ENCODE measurements at places on chromosomes 1 and 21.
A peak's percentile ranks its signal among the peaks of the same experiment; 100 is the strongest.

DNA sequence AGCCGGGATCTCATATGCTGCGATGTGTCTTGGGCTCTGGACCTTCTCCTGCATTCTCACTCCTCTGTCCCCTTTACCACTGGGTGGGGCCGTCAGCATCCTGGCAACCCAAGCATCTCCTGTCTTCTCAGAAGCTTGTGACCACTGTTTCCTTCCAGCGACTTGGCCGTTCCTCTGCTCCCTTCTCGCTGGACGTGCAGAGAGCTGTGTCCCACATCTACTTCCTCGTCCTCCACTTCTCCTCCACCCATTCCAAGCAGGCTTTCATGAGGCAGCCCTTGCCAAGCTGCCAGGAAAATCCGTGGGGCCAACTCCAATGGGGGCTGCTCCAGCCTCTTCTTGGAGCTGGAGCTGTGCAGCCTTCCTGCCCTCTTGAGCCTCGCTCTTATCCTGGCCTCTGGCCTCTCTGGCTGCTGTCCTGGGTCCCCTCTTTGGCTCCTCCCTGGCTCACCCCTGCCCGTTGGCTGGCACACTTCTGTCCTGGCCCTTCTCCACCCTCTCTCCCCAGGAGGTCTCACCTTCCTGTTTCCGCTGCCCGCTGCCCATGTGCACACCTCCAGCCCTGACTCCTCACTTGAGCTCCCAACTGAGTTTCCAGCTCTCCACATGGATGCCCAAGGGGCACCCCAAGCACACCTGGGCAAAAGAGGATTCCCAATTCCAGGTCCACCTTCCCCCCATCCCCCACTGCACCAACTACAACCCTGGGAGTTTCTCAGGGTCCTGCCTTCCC, 8.7 kb downstream of the FAM131C start:
- no peak for DNase-seq

DNA sequence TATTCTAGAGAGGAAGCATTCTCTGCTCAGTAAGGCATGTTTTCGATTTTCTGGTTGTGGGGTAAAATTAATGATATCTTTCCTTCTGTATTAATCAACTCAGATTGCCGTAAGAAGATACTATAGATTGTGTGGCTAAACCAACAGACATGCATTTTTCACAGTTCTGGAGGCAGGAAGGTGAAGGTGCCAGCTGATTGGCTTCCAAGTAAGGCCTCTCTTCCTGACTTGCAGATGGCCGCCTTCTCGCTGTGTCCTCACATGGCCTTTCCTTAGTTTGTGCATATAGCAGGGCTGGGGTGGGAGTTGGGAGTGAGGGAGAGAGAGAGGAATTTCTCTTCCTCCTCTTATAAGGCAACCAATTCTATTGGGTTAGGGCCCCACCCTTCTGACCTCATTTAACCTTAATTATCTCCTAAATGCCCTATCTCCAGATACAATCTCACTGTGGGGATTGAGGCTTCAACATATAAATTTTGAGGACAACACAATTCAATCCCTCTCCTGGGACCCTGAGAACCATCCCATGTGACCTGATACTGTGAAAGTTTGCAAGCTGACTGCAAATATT, 52.3 kb upstream of the MRPS6 start:
- no peak for DNase-seq

DNA sequence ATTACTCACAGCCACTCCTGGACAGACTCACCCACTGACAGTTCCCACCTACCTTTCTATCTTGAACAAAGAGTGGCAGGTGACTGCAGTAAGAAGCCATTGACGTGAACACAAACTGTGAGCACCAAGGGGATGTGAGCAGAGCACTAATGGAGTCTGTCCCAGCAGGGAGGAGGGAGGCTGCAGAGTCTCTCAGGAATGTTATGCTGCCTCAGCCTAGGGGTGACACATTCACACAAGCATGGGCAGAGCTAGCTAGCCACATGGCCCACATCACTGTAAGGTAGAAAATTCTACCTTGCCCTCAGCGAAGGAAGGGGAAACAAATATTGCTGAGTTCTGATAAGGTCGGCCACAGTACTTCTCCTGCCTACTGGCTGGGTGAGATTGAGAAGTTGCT, 56.8 kb upstream of the PTGFRN start:
- DNase-seq: peak; percentile 68

GRCh38 chr21:37005548-37006485, 685 bp upstream of the RIPPLY3 start:
- no peak for DNase-seq

DNA sequence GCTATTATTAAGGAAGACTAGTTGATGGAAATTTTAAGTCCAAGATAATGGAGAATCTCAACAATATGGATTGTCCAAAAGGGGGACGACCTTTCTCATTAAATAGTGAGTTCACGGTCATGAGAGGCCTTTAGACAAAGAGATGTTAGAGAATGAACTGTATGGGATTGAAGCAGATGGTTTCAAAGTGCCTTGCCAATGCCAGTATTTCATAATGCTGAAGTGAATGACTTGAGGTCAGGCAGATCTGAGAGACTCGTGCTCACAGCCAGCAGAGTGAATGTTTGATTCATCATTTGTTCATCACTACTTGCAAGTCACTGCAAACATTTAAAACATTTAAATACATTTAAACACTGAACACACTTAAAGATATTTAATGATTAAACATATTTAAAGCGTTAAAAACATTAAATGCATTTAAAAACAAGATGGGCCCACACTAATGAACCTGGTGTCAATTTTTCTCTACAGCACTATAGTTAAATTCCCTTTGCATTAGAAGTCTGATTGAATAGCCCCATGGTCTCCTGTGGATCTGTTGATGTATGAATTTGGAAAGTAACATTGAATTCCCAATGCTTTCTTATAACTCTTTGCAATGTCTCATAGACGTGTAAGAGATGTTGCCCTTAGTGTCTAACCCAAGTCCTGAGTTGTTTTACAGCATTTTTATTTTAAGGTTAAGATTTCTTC, 80.7 kb downstream of the TGFB2 start:
- peak; percentile 61 for DNase-seq

- DNase-seq: no peak
Measured at GRCh38 chr1:24992124-24992760, 62.2 kb upstream of the RUNX3 start.

DNA sequence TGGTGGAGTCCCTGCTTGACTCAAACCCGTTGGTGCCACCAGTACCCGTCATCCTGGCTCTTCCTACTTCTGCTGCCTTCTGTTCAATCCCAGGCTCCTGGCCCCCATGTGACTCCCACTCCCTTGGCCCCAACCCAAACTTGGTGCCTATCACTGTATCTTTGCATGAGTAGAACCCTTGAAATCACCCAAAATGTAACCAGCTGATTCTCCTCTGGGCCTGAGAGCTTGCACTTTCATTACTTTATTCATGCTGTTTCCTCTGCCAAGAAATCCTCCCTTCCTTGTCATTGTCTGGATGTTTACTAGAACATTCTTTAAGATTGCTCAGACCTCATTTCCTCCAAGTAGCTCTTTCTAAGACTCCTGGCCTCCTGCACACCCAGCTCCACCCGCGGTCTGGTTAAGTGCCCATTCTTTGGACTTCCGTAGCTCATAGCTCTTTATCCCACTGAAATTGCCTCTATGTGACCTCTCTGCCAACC, 15.7 kb downstream of the PTAFR start:
- DNase-seq: no peak

- no peak for DNase-seq
Measured at GRCh38 chr1:21090463-21090862, 86.2 kb downstream of the EIF4G3 start.

DNA sequence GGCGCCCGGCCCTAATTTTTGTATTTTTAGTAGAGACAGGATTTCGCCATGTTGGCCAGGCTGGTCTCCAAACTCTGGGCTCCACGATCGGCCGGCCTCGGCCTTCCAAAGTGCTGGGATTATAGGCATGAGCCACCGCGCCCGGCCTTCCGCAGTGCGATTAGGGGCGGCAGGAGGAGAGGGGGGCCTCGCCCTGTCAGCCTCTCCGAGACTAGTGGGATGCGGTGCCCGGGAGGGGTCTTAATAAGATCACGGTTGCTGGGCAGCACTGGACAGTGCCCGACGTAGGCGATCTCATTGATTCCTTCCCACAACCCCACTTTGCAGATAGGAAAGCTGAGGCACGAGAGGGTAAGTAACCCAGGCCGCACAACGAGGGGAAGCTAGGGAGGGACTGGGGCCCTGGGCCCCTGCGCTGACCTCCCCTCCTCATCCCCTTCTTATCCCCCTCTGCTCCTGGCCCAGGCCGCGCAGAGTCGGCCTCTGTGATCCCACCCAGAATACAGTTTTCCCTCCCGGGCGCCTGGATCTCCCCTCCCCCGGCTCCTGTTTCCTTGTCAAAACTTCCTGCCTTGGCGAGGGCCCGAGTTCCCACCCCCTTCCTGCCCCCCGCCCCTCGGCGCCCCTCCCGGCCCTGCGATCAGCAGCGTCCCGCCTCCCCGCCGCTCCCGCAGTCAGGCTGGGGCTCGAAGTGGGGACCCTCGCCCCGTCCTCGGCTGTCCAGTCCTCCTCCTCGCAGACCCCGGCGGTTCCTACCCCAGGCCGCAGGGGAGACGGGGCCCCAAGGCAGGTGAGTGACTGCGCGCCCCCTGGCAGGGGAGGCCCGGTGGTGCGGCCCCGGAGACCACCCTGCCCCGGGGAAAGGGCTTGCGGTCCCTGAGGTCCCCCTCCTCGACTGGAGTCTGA, at the start of gene PEAR1:
PEAR1 (plus strand) TSS at position 671 of the 906 bp plus-strand sequence. CDS start 10,209 bp downstream, outside the sequence.
- DNase-seq: peak; percentile 55

DNA sequence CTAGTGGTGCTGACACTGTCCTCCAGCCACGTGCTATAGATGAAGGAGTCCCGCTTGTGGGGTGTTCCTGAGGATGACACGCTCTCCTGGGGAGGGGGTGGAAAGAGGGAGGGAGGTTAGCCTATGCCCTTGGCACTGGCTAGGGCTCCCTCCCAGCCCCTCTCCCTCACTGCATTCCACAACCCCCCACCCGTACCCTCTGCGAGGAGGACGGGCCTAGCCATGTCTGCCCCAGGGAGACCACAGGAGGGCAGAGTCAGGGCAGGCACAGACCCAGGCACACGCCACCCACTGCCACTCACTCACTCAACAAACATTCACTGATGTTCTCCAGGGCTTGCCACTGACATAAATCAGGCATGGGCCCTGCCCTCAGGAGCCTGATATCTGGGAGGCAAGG, 70.7 kb downstream of the RAP1GAP start:
- no peak for DNase-seq

DNA sequence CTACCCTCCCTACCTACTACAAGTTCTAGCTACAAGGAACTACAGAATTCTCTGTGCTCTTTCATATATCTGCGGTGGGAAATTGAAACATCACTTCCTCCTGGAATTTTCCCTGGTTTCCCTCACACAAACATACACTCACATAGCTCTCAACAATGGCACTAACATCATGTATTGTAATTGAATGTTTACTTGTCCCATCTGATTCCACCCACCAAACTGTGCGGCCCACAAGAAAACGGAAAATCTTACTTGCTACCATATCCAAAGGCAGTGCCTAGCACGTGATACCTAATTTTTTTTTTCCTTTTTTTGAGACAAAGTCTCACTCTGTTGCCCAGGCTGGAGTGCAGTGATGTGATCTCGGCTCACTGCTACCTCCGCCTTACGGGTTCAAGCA, 33.9 kb downstream of the NDC1 start:
- no peak for DNase-seq

DNA sequence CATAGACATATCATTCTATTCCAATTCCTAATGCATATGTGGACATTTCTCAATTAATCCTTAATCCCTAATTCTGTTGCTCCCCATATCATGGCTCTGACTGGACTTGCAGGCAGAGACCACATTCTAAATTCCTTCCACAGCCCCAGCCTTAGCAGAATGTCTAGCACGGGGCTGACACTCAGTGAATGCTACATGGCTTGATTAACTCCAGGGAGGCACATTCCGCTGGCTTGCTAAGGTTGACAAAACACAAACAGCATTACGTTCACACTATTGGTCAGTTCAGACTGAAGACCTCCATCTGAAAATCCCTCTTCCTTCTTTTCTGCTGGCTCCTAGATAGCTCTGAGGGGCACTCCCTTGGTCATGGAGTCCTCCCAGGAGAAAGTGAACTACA, 119.4 kb downstream of the ASTN1 start:
- no peak for DNase-seq

DNA sequence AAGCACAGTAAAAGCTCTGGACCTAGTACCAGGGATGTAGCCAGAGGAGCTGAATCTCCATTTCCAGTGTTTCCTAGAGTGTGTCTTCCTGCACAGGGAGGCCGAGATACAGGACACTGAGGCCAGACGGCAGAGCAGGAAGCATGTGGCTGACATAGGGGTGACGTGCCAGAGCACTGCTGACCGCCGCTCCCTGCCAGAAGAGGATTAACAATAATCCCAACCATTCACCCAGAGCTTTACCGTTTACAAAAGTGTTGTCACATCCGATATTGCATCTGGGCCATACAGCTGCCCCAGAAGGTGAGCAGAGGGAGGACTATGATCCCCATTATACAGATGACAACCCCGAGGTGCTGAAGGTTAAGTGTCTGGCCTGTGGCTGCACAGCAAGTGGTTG, 5.8 kb upstream of the CLDN19 start:
- no peak for DNase-seq

GRCh38 chr1:71753746-71754145, 528.6 kb downstream of the NEGR1 start:
- DNase-seq: no peak

- no peak for DNase-seq
Measured at GRCh38 chr21:45353200-45353599, 51.8 kb upstream of the COL18A1 start.

Measured in EL (cell line).